HuH-7 (cell line): ENCODE measurements at places on chromosomes 7 and 10.

GRCh38 chr7:123669485-123669884 is 13.8 kb downstream of the LMOD2 start:
- DNase-seq = peak; percentile 10

- DNase-seq = no peak
Observed at GRCh38 chr10:91464500-91464899, 54.4 kb downstream of the HECTD2 start.

DNA sequence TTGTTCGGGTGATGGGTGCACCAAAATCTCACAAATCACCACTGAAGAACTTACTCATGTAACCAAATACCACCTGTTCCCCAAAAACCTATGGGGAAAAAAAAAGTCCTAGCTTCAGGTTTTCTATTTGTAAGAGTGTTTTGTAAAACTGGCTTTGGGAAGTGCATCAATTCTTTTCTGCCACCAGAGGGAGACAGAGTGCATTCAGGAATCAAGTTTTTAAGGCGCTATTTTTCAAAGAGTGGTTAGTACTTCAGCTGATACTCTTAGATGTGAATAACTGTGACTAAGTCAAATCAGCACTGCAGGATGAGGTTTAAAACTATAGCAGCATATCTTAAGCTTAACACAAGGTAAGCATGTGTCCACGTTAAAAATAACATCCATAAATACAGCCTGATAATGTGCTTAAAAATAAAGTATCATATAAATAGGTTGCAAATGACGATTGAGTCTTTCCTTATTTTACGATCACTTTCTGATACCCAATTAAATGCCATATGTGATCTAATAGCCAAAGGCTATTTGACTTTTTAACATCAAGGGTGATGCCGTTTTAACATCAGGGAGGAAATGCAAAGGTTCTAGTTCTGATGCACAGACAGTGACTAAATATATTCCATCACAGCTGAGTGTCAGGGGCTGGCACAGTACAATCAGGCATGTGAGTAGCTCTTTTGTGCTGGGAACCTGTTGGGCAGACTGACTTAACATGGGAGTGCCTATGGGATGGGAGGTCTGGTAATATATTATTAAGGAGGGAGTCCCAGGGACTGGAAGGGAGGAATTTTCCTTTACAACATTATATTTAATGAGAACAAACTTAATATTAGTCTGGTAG is 10.6 kb upstream of the LYZL2 start:
- peak; percentile 41 for DNase-seq

DNA sequence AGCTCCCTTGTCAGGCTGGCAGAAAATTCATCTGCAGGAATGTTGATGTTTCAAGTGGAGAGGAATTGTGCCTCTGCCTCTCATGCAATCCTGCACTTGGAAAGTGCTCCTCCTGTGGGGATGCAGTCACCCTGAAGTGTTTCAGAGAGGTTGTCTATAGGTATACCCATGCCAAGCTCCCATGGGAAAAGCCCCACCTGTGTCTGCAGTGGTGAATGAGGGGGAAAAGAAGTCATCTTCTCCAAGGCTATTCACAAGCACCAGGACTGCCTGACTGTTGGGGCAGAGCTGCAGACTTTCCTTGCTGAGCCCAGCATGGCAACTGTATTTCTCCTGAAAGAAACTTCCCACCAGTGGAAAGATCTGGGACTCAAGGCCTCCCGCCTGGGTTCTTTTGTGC is 35.5 kb downstream of the GPR22 start:
- DNase-seq = no peak

DNA sequence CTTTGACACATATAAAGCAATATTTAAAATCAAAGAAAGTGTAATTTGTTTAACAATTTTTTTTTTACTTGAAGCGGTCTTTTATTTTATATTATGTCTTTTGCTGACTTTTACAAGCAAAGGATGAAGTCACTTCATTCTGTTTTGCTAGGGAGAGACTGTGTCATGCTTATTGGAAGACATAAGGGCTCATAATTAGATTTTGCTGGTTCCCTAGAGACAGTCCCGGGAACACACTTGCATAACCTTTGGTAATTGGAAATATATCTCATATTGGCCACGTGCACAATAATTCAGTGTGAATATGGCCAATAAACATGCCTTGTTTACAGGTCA is 448 bp upstream of the NET1 start:
- peak; percentile 10 for DNase-seq

DNA sequence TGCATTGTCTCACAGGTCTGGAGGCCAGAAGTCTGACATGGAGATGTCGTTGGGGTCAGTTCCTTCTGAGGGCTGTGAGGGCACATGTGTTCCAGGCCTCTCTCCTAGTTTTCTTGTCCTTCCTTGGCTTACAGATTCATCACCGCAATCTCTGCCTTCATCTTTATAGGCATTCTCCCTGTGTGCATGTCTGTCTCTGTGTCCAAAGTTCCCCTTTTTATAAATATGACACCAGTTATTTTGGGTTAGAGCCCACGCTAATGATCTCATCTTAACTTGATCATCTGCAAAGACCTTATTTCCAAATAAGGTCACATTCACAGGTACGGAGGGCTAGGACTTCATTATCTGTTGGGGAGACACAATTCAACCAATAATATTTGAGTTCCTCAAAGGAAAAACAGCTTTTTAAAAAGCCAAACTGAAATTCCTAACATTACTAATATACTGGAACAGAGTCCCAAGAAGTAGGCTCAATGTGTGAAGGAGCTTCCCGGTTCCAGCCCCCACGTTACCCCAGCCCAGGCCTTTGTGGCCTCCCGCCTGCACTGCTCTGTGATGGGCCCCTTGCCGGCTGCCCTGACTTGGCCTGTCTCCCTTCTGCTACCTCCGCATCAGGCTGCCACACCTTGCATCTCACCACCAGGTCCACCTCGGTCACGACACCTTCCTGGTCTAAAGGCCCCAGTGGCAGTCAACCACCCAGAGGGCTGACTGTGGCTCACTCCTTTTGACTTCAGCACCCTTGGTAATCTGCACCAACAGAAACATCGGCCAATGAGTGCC is 142.7 kb downstream of the KCNMA1 start:
- no peak for DNase-seq

- no peak for DNase-seq
Observed at GRCh38 chr10:79070081-79070605, 1.4 kb downstream of the ZMIZ1 start.

DNA sequence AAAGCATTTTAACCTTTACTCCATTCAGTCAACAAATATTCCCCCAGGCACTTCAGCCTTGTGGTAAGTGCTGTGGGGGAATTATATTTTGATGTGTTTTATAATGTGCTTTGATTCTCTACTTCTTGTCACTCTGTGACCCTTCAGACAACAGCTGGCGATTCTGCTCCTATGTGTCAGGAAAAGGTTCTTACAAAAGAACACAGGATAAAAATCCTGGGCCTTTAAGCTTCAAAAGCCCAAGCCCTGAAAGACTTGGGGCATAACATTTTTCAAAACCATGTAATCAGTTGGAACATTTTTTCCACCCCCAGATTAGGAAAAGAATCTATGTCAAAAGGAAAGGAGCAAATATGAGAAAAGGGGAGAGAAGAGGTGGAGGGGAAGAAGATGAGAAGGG is 37.8 kb upstream of the LRRC17 start:
- DNase-seq = no peak

GRCh38 chr7:116679500-116679899 is 7.5 kb downstream of the MET start:
- DNase-seq = no peak

DNA sequence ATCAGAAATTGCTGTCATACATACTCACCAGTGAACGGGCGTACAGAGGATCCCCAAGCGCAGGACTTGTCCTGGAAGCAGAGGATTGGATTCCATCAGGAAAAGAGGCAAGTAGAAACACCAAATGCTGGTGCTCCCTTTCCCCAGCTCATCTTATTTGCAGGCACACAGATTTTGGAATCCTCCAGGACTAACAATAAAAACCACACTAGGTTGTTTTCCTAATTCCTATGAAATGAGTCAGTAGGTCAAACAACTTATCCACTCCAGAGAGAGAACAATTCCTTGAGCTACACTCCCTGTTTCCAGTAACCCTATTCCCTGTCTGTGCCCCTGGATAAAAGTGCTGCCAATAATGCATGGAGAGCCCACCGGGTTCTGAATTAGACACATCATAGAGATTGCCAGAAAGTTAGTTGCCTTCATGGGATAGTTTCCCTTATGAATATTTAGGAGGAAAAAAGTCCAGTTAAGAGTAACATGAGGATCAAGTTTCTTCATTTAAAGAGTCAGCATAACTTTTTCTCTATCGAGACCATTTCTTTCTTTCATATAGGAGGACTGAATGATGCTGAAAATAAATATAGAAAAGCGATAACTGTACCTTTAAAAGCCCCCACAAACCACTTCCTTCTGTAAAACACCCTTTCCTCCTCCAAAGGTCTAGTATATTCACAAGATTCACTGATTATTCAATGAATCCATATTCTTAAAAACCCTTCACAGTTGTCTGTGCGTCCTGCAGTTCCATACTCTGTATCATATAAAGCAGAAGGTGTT is 178.3 kb upstream of the KLF14 start:
- no peak for DNase-seq

- no peak for DNase-seq
Observed at GRCh38 chr10:9807846-9808245, 1209.8 kb upstream of the CELF2 start.

DNA sequence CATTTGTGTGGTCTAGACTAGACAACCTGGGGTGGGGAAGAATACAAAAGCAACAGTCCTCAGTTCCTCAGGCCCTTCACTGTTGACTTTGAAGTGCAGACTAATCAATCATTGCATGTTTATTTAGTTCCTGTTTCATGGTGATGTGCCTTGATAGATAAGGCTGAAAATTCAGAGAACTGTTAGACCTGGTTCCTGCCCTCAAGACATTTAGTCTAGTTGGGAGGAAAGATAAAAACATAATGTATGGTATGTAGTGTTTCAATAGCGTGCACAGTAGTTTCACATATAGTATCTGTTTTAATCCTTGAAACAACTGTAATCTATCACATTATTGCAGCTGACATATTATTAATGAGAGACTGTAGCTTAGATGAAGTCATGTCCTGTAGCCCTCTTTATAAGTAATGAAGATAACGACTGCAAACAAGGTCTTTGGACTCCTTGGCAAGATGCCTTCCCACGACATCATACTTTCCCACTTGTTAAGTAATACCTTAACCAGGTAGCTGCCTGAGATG is 124.0 kb downstream of the CELF2 start:
- DNase-seq = no peak

DNA sequence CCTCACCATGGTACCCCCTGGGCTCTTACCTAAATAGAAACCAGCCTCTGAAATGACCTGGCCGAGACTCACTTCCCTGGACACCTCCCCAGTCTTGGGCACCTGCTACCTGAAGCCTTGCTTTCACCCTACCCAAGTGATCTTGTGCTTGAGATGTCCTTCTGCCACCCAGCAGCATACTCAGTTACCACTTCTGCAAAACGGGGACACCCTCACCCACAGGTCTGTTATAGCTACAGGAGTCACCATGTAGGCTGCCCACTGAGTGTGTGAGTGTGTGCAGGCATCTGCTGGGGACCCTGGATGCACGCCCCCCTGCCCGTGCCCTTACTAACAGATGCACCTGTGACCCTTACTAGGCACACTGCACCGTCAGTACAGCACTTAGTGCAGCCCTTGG is 94.8 kb upstream of the PPIF start:
- DNase-seq = no peak

DNA sequence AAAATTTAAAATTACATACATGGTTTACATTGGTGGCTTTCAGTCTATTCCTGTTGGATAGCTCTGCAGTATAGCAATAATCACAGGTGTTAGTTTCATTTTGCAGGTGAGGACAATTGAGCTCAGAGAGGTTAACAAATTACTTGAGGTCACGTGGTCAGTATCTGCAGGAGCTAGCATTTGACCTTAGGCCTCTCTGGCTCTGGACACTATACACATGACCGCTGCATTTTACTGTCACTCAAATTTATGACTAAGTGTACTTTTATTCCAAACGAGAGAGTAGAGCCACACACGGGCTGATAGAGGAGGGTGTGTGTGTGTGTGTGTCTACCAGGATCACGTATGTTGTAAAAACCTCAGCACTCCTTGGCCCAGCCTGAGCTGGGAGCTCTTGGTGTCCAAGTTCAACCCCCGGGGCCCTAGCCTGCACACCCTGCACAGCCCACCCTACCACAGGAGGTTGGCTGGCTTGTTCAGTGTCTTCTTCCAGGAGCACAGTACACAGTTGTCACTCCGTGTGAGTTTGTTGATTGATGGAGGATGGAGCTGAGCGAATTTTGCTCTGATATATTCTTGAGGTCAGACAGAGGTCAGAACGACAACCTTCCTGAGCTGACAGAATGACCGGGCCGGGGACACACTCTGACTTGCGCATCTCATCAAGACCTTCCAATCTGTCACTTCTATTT is 272.7 kb downstream of the GFRA1 start:
- DNase-seq = no peak

DNA sequence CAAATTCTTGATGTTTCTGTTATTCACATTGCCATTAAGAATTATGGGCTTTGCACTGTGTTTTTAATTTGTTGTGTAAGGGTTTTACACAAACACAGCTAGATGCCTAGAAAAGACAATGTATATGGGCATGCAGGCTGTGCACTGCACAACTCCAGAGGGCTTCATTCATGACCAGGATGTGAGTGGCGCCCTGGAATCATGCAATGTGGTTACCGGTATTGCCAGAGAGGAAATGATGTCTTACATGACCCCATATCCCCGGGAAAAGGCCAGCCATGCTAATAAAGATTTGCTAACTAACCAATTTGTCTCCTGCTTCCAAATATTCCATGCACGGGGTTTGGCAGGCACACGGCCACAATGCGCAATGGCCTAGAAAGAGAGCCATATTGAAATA is 16.9 kb downstream of the KCNMA1 start:
- no peak for DNase-seq

DNA sequence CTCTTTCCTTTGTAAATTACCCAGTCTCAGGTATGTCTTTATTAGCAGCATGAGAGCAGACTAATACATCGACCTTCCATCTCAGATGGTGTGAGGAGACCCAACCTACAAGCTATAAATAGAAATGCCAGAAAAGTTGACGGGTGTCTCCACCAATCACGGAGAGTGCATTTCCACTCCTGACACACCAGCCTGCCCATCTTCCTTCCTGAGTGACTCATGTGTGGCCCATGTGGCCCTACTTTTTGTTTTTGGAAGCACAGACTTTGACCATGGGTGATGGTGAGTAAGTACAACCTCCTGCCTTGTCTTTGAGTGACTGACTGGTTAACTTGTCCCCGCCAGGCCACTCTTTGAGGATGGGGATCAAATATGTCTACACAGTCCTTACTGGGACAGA is 147.0 kb downstream of the OAT start:
- no peak for DNase-seq

GRCh38 chr7:42232275-42232674 is 4.7 kb downstream of the GLI3 start:
- no peak for DNase-seq

DNA sequence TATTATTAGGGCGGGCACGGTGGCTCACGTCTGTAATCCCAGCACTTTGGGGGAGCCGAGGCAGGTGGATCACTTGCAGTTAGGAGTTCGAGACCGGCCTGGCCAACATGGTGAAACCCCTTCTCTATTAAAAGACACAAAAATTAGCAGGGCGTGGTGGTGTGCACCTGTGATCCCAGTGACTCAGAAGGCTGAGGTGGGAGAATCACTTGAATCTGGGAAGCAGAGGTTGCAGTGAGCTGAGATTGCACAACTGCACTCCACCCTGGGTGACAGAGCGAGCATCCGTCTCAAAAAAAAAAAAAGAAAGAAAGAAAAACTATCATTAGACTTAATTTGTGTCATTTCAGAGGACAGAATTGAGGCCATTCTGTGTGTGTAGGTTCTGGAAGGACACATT is 752.7 kb upstream of the GALNT17 start:
- DNase-seq = no peak

- DNase-seq = no peak
Observed at GRCh38 chr10:110363572-110364411, 59.1 kb upstream of the SMNDC1 start.
